ENCODE measurements at places on chromosomes 7 and 10.
A peak's percentile ranks its signal among the peaks of the same experiment; 100 is the strongest.

- DNase-seq, result no peak
Measured at GRCh38 chr7:116150588-116150987, 59.8 kb upstream of the TES start.

DNA sequence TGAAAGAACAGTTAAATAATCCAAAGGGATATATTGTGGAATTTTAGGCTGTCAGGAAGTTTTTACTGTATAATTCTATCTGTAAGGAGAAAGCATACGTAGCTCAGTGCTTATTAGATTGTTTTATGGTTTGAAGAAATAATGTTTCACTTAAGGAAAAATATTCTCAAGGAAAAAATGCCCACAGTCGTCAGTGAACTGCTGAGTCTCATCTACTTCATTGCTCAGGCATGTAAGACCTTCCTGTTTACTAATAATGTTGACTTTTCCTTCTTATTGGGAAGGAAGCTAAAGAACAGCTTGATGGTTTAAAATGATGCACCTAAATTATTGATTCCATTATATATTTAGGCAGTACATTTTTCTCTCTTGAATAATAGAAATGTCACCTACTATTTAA lies 304.2 kb downstream of the SDK1 start:
- no peak for DNase-seq

GRCh38 chr10:13221572-13221971 lies 12.6 kb downstream of the UCMA start:
- DNase-seq, result no peak

DNA sequence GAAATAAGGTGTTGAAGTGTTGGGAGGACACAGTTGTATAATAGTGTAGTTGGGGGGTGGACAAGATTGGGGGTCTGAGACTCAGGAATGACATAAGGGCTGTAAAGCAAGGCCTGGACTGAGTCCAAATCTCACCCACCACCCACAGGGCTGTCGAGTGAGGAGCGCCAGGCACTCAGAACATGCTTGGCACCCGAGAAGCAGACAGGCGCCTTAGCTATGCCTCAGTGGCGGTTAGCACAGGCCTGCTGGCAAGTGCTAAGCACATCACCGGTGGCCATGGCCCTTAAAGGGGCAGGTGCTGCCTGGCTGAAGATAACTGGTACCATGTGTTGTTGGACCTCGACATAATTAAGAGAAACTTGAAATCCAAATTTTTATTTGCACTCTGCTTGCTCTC lies 90.7 kb downstream of the COL13A1 start:
- no peak for DNase-seq

DNA sequence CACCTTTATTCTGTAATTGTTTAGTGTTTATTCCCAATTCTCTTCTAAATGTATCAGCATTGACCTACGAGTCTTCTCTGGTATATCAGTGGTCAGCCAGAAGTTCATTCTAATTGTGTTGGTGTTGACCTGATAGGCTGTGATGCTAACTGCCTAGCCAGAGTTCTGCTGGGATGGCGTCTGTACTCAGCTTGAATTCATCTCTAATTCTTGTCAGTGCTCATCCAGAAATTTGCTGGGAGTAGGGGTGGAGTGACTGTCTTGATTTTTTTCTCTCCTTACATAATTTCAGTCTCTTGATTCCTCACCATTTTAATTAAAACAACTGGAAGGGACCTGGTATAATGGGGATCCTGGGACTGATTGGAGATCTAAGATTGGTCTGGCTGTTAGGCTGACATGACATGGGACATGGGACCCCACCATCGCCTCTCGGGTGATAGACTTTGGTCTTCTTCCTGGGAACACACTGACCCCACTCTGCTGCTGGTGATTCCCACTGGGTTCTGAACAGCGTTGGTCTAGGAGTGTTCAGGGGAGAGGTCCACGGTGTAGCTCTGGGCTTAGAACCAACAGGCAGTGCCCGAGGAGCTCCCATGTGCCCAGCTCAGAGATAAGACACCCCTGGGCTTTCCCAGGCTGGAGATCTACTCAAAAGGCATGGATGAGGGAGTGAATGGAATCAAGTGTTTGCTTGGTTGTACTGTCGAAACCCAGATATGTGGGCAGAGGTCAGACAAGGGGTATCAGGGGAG lies 3.8 kb downstream of the NEURL1 start:
- DNase-seq, result no peak

DNA sequence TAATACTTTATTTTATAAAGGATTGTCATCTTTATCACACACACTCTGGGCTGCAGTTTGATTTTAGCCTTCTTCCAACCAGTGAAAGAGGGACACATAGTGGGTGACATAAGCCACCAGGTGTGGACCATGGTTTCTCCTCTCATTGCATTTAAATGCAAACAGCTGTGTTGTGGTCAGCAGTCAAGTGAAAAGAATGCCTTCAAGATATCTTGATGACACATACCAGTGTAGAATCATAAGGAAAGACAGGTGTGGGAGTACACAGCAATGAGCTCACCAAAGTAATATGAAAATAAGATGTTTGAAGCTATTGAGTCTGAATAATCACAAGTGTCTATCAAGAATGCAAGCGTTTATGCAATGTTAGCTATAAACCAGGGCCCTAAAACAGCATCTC lies 580.0 kb downstream of the XPNPEP1 start:
- DNase-seq, result no peak

- peak; percentile 40 for DNase-seq
Measured at GRCh38 chr10:64376167-64376566, 855.0 kb downstream of the REEP3 start.

- DNase-seq, result no peak
Measured at GRCh38 chr7:97466071-97466470, 265.8 kb upstream of the TAC1 start.
